ENCODE measurements at places on chromosomes 5 and 9.

GRCh38 chr9:105850852-105851500, 156.6 kb downstream of the TMEM38B start:
- no peak for DNase-seq

GRCh38 chr9:13721481-13722235, 442.2 kb upstream of the MPDZ start:
- peak; percentile 73 for DNase-seq

GRCh38 chr5:55546947-55547346, 12.2 kb upstream of the PLPP1 start:
- no peak for DNase-seq

- DNase-seq: no peak
These were observed 303.2 kb downstream of the ACTL7B start for GRCh38 chr9:108552459-108553040.

- no peak for DNase-seq
These were observed 36.1 kb upstream of the RUSC2 start for GRCh38 chr9:35453786-35454185.

DNA sequence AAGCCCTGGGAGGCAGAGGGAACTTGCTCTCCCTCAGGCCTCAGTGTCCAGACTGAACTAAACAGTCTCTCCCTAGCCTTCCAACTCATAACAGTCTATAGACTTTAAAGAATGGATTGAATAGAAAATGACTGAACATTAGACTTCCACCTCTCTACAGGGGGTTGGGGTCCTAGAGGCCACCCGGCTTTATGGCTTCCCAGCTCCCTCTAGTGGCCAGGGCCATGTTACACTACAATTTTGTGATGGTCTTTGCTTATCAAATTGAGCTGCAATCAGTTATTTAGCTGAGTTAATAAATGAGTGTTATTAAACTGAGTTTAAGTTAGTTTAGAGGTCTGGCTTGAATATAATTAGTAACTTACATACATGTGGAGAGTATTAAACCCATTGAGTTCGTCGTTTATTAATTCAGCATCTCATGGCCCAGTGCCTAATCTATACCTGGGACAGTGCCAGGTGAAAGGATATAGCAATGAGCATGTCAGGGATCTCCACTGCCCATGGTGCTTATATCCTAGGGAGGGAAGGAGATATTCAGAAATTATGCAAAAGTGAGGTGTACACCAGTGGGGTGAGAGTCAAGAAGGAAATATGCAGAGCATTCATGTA, 105.2 kb downstream of the SH3TC2 start:
- DNase-seq: peak; percentile 46

DNA sequence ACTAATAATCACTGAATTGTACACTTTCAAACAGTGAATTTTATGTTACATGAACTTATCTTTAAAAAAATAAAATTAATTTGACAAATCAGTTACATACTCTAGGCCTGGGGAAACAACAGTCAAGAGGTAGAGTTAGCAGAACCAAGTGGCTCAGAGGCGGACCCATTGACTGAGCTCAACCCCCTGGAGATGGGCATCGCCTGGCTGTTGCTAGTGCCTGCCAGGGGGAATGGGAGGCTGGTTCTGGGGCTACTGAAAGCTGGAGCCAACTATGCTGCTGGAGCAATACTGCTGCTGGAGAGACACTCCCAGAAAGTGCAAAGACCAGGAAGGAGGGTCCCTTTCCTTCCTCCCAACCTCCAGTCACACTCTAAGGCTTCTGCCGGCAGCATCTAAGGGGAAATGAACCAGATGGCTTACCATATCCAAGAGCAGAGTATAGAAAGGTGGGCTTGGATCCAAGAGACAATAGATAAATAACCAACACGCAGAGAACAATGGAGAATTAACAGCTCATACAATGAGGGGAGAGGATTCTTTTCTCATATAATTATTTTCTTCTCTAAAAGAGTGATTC, 40.3 kb upstream of the ANKRD55 start:
- DNase-seq: no peak

DNA sequence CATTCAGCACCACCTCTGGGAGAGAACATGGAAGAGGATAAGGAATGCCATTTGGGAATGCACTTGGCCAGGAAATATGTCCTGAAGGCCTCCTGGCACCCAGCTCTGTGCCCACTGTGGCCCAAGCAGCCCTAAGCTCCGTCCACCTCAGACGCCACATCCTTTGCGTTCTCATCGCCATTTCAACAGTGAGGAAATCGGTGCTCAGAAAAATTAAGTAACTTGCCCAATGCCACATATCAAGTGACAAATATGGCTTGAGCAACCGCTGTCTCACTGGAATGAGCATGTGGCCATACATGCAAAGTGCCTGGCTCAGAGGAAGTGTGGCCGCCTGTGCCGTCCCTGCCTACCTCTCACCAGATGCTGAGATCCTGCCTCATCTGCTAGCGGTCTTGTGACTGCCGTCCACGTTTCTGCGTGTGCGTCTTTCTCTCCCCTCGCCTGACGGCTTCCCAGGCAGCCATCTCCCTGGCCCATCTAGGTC, 984 bp upstream of the DOK3 start:
- no peak for DNase-seq

DNA sequence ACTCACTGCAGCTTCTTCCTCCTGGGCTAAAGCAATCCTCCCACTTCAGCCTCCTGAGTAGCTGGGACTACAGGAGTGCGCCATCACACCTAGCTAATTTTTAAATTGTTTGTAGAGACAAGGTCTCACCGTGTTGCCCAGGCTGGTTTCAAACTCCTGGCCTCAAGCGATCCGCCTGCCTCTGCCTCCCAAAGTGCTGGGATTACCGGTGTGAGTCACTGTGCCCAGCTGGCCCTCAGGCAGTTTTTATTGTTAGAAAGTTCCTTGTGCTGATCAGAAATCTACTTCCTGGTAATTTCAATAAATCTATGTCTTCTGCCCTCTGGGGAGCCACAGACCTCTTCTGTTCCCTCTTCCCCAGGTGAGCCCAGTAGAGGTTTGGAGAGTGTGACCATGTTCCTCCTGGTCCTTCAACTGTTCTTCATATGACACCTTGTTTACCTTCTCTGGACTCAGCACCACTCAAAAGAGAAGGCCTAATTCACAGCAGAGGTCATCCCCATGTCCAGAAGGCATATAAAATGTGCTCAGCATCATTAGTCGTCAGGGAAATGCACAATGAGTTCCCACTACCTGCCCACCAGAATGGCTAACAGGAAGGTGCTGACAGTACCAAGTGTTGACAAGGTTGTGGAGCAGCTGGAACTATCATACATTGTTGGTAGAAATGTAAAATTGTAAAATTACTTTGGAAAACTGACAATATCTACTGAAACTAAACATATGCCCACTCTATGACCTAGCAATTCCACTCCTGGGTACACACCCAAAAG, 10.4 kb downstream of the TMOD1 start:
- DNase-seq: no peak

DNA sequence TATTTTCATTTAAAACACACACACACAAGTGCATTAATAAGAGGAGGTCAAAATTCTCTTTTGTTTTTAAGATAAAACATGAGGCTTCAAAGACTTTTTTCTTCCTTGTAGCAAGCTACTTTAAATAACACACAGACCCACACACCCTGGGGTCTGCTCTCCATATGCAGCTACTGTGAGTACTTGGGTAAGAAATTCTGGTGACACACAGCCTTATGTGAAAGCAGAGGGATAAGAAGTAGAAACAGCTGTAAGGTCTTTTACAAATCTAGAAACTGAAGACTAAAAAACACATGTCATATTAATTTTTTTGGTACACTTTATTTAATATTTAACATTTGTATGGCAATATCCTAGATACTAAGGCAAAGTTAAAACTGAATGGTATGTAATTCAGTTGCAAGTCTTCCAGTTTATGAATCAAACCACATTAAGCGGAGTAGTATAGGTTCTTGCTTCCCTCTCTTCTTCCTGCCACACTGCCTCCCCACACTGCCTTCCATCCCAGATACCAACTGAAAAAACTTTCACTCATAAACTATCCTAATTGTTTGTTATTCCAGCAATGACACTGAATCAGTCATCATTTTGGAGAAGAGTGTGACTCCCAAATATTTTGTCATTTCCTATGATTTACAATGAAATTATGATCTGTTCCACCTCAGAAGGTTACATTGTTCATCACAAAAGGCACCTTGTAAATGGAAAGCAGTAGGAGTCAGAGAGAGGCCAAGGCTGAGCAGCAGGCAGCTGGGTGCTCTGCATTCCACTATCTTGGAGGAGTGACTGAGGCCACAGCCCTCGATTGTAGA, 92.0 kb downstream of the PLCXD3 start:
- peak; percentile 19 for DNase-seq

- no peak for DNase-seq
These were observed 3.6 kb downstream of the RXRA start for GRCh38 chr9:134329886-134330285.

GRCh38 chr5:123283499-123283898, 139.7 kb downstream of the CEP120 start:
- no peak for DNase-seq

DNA sequence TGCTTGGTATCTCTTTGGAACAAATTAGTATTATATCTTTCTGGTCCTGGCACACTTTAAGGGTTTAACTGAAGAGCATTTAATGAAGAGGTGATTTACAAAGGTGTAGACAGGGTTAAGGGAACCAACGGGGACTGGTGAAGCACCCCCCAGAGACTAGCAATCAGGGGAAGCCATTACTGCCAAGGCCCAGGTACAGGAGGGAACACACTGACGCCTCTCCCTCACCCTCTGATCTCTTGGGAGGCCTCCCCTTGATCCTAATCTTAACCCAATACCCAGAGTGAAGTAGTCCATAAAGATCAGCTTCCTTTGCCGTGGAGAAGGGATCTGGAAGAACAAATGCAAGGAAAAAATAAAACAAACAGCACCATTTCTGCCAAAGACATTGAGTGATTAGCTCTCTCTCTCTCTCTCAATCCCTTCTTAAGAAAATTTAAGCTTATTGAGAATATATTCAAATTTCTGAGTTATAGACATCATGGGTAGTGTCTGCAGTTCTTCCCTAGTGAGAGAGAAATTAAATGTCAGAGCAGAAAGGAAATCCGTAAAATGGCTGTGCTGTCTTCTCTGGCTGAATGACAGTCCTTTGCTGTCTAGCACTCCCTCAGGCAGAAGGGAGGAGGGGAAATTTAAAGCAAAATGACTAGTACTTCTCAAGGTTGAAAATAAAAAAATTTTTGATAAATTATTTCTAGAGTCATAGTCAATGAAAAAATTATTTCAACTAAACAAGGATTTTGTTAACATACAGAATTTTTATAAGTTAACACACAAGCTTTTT, 20.0 kb downstream of the F2R start:
- DNase-seq: no peak

- DNase-seq: no peak
These were observed 154.3 kb downstream of the KDM4C start for GRCh38 chr9:6911901-6912638.

DNA sequence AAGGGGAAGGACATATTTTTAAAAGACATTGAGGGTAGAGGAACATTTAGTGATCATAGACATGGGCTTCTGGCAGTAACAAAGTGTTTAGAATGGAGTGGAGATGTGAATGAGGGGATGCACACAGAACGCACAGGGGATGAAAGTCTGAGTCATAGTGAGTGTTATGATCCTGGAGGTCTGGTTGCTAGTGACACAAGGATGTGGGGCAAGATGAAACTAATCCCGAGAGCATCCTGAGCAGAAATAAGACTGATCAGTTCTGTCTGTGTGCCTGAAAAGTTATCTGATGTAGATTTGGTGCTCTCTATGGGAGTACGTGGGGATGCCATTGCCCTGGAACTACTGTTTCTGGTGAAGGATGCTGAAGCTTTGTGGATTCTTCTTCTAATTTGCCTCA, 141.1 kb downstream of the CHSY3 start:
- DNase-seq: peak; percentile 66

DNA sequence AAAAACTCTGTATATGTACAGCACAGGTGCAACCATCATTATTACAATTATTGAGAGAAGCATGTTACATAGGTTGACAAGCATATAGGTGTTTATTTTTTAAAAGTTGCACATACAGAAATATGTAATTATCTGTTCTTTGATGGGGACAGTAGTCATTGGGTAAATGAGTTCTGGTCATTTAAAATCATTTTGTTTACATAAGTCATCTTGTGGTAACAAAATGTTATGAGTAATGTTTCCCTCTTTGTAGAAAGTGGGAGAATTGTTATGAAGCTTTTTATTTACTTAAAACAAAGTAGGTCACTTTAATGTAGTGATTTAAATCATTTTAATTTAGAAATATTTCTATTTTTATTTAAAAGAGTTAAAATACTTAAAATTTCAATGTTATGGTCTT, 33.8 kb upstream of the FBXL17 start:
- no peak for DNase-seq

DNA sequence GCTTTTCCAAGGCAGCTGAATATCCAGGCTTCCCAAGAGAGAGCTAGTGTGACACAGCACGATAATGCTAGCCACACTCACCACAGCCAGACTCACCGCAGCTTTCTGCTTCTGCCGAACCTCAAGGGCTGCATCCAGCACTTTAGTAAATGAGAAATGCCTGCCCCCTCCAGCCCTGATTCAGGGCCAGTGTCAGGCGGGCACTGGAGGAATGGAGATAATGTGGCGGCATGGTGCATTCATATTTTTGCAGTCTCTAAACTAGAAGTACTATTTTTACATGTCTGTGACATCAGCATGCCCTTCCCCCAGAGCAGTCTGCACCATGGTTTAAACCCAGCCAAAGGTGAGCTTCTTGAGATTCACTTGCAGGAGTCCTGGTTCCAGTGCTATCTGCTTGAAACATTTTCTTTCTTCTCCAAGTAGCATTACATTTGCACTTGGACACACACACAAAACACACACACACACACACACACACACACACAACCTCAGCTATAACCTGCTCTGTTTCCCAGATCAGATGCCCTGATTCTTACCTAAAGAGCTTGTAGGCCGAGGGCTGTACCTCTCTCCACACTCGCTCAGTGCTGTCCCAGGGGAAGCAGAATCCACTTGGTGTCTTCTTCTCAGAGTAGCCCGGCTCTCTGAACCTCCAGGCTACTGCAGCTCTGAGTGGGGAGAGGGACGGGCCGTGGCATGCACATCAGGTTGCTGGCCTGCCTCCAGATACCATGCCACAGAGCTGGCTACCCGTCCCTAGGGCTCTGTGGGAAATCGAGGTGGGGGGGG, at the start of gene FGF1:
FGF1 (minus strand) TSS at position 673 of the 792 bp plus-strand sequence. CDS start 71,963 bp downstream, outside the sequence.
- peak; percentile 37 for DNase-seq

DNA sequence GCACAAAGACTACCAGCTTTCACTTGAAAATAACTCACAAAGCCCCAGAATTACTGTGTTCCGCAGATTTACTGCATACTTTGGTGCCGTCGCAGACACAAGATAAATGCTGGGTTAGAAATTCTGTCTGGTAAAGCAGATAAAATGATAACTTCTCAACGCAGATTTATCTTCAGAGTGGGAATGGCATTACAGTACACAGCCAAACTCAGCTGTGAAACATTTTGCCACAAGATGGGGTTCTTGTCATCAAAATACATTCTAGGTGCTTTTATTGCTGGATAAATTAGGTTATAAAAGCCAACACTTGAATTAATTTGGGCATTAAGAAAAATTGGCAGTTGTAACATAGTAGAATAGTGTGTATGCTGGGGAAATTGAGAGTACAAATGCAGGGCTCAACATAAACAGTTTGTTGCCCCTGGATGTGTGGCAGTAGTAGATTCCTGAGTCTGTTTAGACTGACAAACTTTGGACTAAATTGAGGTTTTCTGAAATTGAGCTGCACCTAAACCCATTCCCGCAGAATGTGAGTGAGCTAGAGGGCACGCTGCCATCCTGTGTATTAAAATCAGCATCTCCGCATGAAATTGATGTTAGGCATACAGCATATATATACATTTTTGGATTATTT, 61.1 kb downstream of the LMNB1 start:
- no peak for DNase-seq

GRCh38 chr5:128538250-128539037, 399 bp upstream of the FBN2 start:
- peak; percentile 95 for DNase-seq

GRCh38 chr9:78188594-78188993, 47.3 kb upstream of the CEP78 start:
- no peak for DNase-seq

Measured in fibroblast of skin of back (primary cell).